ENCODE measurements at places on chromosomes 2 and 18.

DNA sequence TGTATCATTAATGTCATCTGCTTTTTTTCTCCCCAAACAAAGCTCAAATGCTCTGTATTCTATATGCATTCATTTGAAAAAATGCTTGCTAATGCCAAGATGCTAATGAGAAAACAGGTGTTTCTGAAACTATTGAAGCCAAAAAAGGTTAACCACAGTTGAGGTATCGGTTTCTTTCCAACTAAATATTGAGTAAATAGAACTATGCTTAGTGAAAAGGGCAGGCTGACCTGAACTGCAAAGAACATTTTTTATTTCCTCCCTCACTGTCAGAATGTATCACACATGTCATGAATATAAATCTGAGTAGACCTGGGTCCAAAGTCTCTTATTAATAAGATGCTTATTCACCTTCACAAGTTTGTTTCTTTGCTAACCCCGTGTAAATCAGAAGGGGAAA, 866.6 kb downstream of the CPS1 start:
- no peak for DNase-seq

DNA sequence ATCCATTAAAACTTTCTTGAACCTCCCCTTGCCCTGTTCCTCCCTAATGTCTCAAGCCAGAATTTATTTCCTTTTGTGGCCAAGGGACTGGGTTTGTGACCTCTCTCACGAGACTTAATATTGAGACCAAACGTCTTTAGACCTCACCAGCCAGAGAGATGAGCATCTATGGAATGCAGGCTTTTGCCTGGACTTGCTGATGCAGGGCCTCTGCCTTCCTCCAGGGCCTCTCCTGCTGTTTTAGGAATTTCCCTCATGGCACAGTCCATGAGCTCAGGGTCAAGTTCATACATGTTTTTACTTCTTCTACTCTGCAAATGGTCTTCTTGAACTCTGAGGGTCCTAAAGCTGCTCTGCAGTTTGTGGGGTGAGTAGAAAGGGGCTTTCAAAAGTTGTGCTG, 22.3 kb downstream of the IL1B start:
- peak; percentile 51 for DNase-seq

DNA sequence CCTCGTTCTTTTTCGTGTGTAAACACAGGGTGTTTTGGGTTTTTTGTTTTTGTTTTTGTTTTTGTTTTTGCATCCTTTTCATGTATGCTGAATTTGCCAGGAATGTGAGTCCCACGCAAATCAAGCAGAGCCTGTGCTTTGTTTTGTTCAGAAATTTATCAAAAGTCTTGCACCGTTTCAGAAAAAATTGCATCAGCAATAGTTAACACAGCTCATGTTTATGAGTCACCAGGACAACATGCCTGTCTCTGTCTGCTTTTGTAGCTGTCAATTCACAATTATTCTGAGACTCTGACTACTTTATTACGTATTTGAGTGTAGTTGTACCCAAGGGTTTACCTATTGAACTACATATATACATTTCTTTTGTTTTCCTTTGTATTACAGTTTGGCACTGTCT, 38.3 kb downstream of the MRPL44 start:
- DNase-seq: peak; percentile 48

DNA sequence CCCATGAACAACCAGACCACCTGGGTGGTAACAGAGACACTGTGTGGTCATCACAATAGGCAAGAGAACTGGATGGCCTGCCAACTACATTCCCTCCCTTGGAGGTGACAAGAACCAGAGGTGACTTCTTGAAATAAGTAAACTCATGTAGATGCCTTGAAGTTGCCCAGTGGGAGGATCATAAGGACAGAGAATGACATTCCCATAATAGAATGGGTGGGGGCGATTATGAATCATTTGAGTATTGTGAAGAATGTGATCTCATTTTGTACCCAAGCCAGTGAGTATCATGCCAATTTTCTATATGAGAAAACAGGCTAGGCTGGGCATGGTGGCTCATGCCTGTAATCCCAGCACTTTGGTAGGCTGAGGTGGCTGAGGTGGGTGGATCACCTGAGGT, 211.4 kb upstream of the GYPC start:
- no peak for DNase-seq

DNA sequence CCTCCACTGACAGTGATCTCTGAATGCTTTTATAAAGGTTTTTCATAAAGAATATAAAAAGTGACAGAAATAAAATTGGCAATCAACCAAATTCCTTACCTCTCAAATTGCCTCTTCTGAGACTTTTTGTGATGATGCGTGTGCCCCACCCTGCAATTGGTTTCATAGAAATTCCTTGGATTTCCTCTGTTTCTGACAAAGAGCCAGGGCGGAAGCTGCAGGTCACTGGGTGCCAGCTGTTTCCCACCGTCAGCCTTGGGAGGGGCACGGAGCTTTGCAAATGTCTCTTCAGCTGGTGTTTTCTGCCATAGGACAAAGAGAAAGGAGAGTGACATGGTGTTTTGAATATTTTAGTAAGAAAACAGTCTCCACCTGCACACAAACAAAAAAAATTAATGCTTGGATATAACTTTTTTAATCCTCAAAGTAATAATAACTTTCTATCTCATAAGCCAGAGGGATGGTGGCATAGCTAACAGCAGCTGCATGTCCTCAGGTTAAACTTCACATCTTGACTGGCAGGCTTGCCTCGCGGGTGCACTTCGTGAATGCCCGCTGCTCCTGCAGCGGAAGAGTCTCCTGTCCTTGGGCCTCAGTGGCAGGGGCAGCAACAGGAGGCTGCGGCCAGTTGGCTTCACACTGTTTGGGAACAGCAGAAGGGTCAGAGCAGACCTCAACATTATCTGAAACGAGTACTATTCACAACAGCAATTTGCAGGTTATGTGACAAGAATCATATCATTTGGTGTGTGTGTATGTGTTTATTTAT, 24.7 kb downstream of the AGAP1 start:
- peak; percentile 37 for DNase-seq

- DNase-seq: peak; percentile 65
Observed at GRCh38 chr2:16622399-16622968, 43.1 kb downstream of the CYRIA start.

DNA sequence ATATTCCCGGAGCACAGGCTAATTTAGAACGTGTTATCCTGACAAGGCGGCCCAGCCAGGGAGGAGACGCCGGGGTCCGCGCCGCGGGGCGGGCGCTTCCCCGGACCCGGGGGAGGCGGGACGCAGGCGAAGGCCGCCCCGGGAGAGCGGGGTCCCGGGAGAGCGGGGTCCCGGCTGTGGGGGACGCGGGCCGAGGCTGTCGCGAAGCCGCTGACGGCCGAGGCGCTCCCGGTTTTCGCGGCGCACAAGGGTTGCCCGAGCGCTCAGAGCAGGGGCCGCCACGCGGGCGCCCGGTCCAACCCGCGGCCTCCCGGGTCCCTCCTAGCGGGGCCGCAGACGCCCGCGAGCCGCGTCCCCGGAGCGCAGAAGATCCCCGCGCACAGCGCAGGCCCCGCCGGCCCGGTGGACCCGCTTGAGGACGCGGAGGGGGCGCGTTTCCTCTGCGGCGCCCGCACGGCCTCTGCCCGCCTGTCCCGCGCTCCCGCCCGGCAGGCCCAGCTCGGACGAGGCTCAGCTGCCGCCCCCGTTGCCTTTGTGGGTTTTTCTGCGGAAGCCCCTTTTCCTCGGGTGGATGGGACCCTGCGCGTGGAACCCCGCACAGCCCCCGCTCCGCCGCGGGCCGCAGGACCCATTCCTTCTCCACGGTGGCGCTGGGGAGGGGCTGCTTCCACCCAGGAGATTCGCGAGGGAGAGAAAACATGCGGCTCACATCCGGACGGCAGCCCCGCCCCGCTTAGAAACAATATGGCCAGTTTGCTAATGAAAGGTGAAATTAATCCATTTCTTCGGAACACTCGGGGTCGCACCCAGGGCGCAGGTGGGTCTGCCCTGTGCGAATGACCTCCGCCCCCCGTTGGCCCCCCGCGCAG, 9.6 kb upstream of the KCNG2 start:
- no peak for DNase-seq

- DNase-seq: peak; percentile 83
Observed at GRCh38 chr18:48022531-48023329, 92.3 kb upstream of the SMAD2 start.

DNA sequence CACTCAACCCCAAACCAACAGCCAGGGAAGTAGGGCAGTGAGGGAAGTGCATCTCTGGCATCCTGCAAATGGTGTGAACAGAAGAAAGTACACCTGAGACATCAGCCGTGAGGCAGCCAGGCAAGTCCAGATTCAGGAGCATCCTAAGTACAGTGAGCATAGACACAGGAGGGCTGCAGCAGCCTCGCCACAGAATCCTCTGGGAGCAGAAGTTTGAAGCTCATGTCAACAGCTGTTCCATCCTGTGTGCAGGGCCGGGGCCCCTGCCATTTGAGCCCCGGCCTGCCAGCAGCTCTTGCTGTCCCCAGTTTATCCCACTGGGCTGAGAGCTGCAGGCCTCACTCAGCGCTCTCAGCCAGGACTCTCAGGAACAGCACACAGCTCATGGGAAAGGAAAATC, 14.5 kb downstream of the LOXHD1 start:
- DNase-seq: no peak

- DNase-seq: no peak
Observed at GRCh38 chr18:24381126-24381525, 16.5 kb downstream of the OSBPL1A start.

- DNase-seq: peak; percentile 20
Observed at GRCh38 chr2:98346311-98347236, at the start of gene CNGA3. TSS of gene CNGA3 (plus strand) at chr2:98346456. CDS start at chr2:98369976, 23,520 bp downstream.

DNA sequence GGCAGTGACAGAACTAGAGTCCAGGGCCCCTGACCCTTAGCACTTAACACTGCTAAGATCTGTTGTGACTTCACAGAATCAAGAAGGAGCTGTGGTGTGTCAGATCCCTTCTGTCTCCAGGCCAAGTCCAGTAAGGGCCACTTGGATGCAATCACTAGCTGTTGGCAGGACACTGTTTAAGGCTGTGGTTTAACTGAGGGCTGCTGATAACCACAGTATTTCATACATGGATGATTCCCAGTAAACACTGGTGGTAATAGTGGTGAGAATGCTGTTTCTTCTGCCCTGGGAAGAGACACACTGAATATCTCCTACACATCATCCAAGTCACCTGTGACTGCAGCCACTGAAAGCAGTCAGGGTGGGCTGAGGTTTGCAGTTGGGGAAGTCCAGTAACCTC, 77.7 kb upstream of the FBXO11 start:
- peak; percentile 87 for DNase-seq

DNA sequence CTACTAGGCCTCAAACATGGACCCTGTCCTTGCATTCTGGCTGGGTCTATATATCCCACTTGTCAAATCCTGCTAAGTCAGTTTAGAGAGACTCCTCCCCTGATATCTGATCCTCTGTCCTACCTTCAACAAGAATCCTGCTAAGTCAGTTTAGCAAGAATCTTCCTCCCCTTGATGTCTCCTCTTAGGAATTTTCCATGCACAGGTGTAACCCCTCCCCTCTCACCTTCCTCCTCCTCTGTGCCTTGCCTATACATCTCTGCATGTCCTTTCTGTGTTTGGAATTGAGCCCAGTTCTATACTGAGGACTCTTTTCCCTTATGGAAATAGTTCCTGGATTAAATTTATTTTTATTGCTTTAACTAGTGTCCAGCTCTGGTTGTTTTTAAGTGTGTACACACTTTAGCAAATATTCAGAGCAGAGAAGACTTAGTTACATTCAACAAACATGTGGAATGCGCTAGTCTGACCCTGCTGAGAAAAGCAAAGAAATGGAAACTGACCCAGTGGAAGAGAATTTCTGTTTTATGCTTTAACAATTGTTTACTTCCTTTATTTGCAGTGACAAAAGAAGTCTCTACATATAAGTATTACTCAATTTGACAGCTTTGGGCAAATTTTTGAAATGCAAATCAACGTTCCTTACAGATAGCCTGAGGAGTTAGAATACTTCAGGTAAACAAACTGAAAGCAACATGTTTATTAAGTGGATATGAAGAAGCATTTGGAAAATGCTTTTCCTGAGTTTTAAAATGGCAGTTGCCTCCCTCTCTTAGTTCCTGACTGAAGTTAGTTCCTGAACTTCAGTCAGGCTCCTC, 80.6 kb downstream of the RIT2 start:
- peak; percentile 5 for DNase-seq
